ENCODE measurements at places on chromosomes 6 and 20. TPM values are rescaled to one million over a fixed set of nuclear protein-coding genes. Genes with fewer than 3 reads are reported as not detected.

Gene DUSP15
- 1.2 TPM for total RNA-seq

Gene SESN1
- total RNA-seq = 30.4 TPM

DNA sequence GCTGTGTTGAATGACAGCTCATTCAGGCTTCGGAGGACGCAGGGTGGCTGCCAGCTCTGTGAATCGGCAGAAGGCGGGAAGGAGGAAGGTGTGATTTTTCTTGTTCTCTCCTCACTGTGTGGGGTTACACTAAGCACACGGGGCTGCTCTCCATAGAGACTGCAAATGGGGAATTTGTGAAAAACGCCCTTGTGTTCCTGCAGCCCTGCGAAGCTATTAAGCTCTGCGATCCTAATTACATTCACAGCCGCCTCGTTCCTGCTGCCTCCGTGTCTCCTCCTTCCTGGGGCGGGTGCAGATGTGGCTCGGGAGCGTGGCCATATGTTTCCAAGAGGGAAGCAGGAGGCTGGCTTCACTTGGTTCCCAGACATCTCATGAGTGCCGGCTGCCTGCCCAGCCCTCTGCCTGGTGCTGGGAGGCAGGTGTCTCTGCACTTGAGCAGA lies 124.0 kb downstream of the TOX2 start:
- peak; percentile 89 for DNase-seq

GRCh38 chr6:2531426-2532215 lies 219.1 kb downstream of the MYLK4 start:
- DNase-seq = peak; percentile 73

DNA sequence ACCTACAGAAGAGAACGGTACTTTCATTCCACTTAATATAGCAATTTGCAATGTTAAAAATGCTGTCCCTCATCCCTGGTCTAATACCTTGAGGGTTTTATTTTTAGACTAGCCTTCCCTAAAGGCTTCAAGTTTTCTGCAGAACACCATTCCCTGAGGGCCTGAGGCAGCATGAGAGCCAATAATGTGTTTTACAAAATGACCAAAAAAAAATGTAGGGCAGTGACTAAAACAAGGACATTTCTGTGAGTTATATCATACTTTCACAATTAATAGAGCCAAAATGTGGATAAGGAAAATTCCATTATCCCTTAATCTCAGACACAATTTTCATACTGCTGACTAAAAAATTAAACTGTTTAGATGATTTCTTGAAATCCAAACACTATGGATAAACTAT lies 22.7 kb downstream of the GPR63 start:
- no peak for DNase-seq

DNA sequence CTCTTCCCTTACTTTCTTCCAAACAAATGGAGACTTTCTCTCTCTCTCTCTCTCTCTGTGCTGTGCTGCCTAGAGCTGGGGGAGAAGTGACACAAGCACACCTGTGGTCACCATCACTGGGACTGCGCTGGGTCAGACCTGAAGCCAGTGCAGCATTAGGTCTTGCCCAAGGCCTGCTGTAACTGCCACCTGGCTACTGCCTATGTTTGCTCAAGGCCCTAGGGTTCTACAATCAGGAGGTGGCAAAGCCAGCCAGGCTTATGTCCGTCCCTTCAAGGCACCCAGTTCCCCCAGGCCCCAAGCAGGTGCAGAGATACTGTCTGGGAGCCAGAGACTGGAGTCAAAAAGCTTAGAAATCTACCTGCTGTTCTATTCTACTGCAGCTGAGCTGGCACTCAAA lies 49.4 kb upstream of the TOP1 start:
- no peak for DNase-seq

- DNase-seq = no peak
Measured at GRCh38 chr6:159979136-159979874, 10.4 kb downstream of the IGF2R start.

DNA sequence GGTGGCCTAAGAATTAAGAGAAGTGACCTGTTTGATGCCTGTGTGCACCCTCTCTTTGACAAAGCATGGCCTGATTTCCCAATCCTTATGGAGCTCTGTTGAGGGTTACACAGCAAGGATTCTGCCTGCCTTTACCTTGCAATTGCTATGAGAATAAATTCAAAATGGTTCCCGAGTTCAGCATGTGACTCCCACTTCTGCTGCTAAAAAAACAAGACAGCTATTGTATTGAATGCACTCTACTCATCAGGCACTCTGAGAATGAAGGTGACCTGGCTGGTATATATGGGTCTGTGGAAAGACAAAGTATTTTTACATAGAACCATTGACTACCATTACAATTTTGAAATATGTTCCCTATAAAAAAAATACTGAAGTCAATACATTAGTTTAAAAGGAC lies 190.3 kb downstream of the ATXN1 start:
- DNase-seq = no peak

- DNase-seq = peak; percentile 81
Measured at GRCh38 chr6:73519926-73520687, 725 bp downstream of the EEF1A1 start.
